ENCODE measurements at places on chromosomes 1 and 21. TPM values are rescaled to one million over a fixed set of nuclear protein-coding genes. Genes with fewer than 3 reads are reported as not detected.
A peak's percentile ranks its signal among the peaks of the same experiment; 100 is the strongest.

- peaks cover 43% of the 10 kb centered on the region for H3K4me1 ChIP-seq
- no peak overlapping the region for H3K27ac ChIP-seq
- H3K4me3 ChIP-seq: no peak overlapping the region
- H3K27me3 ChIP-seq: no peaks in the 10 kb centered on the region
These were observed 65.4 kb downstream of the JAK1 start for GRCh38 chr1:64900916-64901315.

DNA sequence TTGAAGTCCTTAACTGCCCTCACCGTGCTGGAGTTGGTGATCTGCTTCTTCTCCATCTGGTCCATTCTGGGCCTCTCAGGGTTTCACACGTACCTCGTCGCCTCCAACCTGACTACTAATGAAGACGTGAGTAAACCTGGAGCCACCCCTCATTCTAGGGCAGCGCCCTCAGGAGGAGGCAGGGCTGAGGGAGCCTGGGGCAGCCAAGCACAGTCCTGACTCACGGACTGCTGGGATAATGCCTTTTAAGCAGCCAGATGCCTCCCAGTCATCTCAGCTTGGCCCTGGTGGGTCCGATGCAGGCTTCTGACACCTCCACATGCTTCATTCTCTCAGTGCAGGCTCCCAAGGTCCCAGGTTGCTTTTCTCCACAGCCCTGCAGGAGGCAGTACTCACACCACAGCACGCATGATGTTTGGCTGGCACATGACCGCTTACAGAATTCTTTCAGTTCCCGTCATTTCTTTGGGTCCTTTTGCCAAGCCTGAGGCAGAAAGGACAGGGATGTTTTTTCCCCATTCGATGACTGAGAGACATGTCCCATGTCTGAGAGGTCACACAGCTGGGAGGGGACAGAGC lies 11.8 kb upstream of the SFN start:
- no peaks in the 10 kb centered on the region for H3K27me3 ChIP-seq
- no peaks in the 10 kb centered on the region for H3K4me1 ChIP-seq
- peaks cover 54% of the 10 kb centered on the region for H3K36me3 ChIP-seq
- H3K4me3 ChIP-seq: no peak overlapping the region
- no peak overlapping the region for H3K27ac ChIP-seq

DNA sequence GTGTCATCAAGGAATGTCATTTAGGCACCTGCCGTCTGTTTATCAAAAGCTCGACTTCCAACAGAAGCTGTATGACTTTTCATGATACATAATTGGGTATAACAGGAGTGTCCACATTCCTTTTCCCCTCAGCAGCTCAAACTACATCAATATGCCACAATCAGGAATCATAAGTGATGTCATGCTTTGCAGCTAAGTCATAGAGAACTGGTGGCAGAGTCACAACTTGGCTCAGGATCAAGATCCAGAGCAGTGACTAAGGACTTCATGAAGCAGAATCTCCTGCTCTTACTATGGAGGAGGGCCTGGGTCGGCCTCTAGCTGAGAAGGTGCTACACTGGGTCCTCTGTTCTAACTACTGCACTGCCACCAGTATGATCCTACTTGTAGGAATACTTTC lies 36.5 kb upstream of the AGBL4 start:
- no peak overlapping the region for H3K27ac ChIP-seq
- no peaks in the 10 kb centered on the region for H3K36me3 ChIP-seq
- H3K4me1 ChIP-seq: no peaks in the 10 kb centered on the region
- no peak for DNase-seq

DNA sequence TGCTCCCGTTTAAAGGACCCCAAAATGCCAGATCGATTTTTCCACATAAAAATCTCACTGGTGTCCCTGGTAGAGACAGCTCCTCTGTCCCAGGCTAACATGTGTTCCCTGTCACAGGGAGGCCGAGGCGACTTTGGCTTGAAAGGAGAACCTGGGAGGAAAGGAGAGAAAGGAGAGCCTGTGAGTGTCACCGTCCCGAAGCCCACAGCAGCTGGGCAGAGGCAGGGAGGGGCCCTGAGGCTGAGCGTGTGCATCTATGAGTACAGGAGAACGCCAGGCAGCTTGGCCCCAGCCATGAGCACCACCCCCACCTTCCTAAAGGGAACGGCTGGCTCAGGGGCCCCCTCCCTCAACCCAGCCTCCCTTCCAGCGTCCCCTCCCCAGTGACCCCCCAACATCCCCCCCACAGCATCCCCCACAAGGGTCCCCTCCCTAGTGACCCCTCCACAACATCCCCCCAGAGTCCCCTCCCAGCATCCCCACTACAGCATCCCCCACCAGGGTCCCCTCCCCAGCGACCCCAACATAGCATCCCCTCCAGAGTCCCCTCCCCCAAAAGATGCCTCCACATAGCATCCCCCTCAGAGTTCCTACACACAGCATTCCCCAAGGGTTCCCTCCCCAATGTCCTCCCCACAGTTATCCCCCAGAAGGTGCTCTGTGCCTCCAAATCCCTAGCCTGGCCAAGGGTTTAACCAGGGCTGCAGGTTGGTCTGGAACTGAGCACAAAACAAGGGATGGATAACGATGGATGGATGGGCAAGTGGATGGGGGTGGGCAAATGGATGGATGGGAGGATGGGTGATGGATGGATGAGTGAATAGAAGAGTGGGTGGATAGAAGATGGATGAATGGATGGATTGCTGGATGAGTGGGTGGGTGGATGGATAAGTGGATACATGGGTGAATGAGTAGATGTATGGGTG lies 25.1 kb downstream of the COL6A2 start:
- no peak overlapping the region for H3K4me3 ChIP-seq
- H3K27me3 ChIP-seq: no peaks in the 10 kb centered on the region
- no peak for DNase-seq
- no peak overlapping the region for H3K27ac ChIP-seq
- no peaks in the 10 kb centered on the region for H3K36me3 ChIP-seq

- DNase-seq: no peak
- H3K27me3 ChIP-seq: no peaks in the 10 kb centered on the region
- H3K27ac ChIP-seq: no peak overlapping the region
- no peak overlapping the region for H3K4me3 ChIP-seq
These were observed 299.1 kb upstream of the DEPDC1 start for GRCh38 chr1:68795956-68796355.

GRCh38 chr21:44391345-44392091 lies 38.1 kb downstream of the TRPM2 start:
- peaks cover 4% of the 10 kb centered on the region for H3K27me3 ChIP-seq
- H3K27ac ChIP-seq: no peak overlapping the region
- H3K4me1 ChIP-seq: peaks cover 6% of the 10 kb centered on the region

DNA sequence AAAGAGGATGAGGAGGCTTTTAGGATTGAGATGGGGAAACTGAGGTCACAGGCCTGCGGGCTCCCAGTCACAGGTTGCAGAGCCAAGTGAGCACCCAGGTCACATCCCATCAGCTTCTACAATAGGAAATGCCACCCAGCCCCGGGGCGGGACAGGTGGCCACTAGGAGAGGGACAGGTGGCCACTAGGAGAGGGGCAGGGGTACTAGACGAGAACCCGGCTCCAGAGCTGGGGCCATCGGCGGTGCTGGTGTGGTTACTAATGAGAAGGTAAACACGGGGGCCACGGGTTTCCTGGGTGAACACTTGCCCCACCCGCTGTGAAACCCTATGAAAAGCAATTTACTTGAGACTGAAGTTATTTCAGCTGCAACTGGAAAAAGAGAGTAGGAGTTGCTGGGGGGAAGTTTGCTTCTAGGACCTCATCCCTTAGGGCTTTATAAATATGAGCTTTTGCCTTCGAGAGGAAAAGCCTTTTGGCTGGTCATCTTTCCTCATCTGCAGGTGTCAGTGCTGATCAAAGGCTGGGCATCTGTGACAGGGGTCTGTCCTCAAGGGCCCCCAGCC lies 52.5 kb downstream of the MRPL37 start:
- H3K4me1 ChIP-seq: peaks cover 5% of the 10 kb centered on the region
- H3K4me3 ChIP-seq: no peak overlapping the region
- peaks cover 3% of the 10 kb centered on the region for H3K36me3 ChIP-seq
- H3K27me3 ChIP-seq: no peaks in the 10 kb centered on the region

GRCh38 chr21:17371450-17371849 lies 141.4 kb upstream of the CXADR start:
- peaks cover 9% of the 10 kb centered on the region for H3K27me3 ChIP-seq
- no peaks in the 10 kb centered on the region for H3K36me3 ChIP-seq
- no peak overlapping the region for H3K4me3 ChIP-seq
- no peak overlapping the region for H3K27ac ChIP-seq
- DNase-seq: no peak

DNA sequence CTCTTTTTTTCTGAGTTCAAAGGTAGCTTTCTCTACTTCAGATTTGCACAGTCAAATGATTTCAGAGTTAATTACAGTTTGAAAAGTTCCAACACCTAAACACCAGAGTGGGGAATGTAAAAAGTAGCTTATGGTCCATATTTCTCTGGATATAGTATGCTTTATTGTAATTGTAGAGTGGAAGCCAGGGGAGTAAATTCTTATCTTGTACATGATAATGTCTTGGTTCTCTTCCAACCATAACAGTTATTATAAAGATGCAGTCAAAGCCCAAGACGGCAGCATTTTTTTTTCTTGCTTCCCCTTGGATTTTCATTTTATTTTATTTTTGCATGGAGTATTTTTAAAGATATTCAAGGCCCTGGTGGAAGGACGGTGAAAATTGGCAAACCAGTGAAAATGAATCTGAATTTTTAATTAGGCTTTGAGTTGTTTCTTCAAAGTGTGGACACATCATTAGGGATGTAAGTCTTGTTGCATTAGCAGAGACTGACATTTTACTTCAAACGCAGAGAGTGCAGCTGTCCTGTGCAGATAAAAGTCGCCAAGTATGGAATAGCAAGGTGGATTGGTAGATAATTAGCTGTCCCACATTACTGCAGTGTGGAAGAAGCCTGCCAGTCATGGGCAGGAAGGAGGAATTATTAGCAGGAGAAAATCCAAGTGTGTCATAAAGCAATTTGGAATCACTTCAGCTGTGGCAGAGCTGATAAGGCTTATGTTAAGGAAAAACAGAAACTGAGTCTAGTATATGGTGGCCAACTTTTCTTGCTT lies 11.3 kb downstream of the CACHD1 start:
- no peak overlapping the region for H3K4me3 ChIP-seq
- H3K36me3 ChIP-seq: no peaks in the 10 kb centered on the region
- no peaks in the 10 kb centered on the region for H3K27me3 ChIP-seq
- DNase-seq: no peak
- no peak overlapping the region for H3K27ac ChIP-seq

GRCh38 chr1:233544304-233544703 lies 69.6 kb upstream of the KCNK1 start:
- H3K4me3 ChIP-seq: no peak overlapping the region
- peaks cover 11% of the 10 kb centered on the region for H3K27me3 ChIP-seq
- no peaks in the 10 kb centered on the region for H3K4me1 ChIP-seq
- H3K36me3 ChIP-seq: no peaks in the 10 kb centered on the region

- no peaks in the 10 kb centered on the region for H3K27me3 ChIP-seq
- peaks cover 6% of the 10 kb centered on the region for H3K4me1 ChIP-seq
- no peak overlapping the region for H3K27ac ChIP-seq
- no peaks in the 10 kb centered on the region for H3K36me3 ChIP-seq
These were observed 150.0 kb downstream of the MAGI3 start for GRCh38 chr1:113540335-113540734.

DNA sequence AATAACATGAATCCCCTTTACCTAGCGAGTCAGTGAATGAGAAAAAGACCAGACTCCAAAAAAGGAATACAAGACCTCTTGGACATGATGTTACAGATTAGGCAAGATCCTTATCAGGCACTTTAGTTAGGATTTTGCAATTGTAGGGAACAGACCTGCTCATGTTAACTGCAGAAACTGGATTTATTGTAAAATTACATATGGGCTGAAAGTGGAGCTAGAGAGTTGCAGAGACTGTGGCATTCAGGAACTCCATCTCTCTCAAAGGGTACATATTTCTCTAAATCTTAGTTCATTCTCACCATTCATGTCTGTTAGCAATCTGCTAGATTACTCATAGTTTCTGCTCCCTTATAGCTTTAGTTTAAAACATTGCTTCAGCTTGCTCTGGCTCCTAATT lies 142.2 kb downstream of the PAPPA2 start:
- H3K4me1 ChIP-seq: no peaks in the 10 kb centered on the region
- no peaks in the 10 kb centered on the region for H3K27me3 ChIP-seq
- no peak overlapping the region for H3K27ac ChIP-seq
- H3K4me3 ChIP-seq: no peak overlapping the region
- no peaks in the 10 kb centered on the region for H3K36me3 ChIP-seq

- H3K27me3 ChIP-seq: peaks cover 36% of the 10 kb centered on the region
- DNase-seq: peak; percentile 58
- peaks cover 7% of the 10 kb centered on the region for H3K4me1 ChIP-seq
- H3K4me3 ChIP-seq: no peak overlapping the region
- no peak overlapping the region for H3K27ac ChIP-seq
These were observed 41.0 kb downstream of the RXRG start for GRCh38 chr1:165403835-165404482.

GRCh38 chr1:58908561-58909560 lies 125.0 kb upstream of the JUN start:
- no peak overlapping the region for H3K4me3 ChIP-seq
- H3K36me3 ChIP-seq: no peaks in the 10 kb centered on the region
- H3K27ac ChIP-seq: no peak overlapping the region
- peaks cover 4% of the 10 kb centered on the region for H3K27me3 ChIP-seq

- DNase-seq: no peak
- peaks cover 18% of the 10 kb centered on the region for H3K4me1 ChIP-seq
- H3K4me3 ChIP-seq: no peak overlapping the region
These were observed 91.4 kb upstream of the S1PR1 start for GRCh38 chr1:101145449-101145820.

DNA sequence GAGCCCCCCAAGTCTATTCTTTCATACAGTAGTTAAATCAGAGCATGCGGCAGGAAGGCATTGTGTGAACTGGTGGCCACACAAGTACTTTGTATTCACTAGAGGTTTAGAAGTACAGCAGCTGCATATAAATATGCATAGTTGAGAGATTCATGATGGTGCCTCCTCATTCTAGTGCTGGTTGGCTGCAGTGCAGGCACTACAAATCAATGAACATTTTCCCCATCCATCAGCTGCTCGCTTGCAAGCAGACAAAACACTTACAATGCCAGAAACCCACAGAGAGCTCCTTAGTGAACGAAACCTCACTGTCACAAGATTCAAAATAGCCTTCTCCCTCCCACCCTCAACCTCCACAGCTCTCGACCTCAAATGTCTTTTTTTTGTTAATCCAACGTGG lies 726.2 kb downstream of the USP25 start:
- no peaks in the 10 kb centered on the region for H3K36me3 ChIP-seq
- no peaks in the 10 kb centered on the region for H3K27me3 ChIP-seq
- no peak overlapping the region for H3K4me3 ChIP-seq
- H3K27ac ChIP-seq: no peak overlapping the region
- DNase-seq: no peak

- H3K27ac ChIP-seq: no peak overlapping the region
These were observed 724.6 kb downstream of the USP25 start for GRCh38 chr21:16454399-16454798.

Gene BEND5
- total RNA-seq: 2.0 TPM

Gene OR10K1
- total RNA-seq: not detected

Gene AHDC1
- total RNA-seq: 19.3 TPM

Gene YTHDF2
- 76.3 TPM for total RNA-seq

Gene PGBD5
- total RNA-seq: not detected

Gene TFF1
- total RNA-seq: not detected

Gene CNKSR1
- 6.4 TPM for total RNA-seq

Gene MLLT11
- 4.7 TPM for total RNA-seq

Measured in activated CD4-positive, alpha-beta T cell treated with anti-CD3 and anti-CD28 coated beads, Interleukin-2, amount 10 ng/mL, durations not matched to agents 7 days and 5 days (primary cell).